ENCODE measurements at places on chromosomes 13 and 19.

DNA sequence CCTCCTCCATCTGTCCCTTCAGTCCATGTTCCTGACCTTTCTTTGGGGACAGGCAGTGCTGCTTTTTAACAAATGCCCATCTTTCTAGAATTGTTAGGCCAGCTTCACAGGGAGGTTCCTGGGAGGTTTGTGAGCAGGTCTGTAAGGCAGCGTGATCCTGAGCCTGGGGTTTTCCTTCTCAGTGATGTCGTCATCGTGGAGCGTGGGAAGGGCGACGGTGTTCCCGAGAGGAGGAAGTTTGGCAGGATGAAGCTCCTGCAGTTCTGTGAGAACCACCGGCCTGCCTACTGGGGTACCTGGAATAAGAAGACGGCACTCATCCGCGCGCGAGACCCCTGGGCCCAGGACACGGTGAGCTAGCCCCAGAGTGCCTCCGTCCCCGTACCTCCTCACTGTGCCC lies 26.8 kb downstream of the CHAF1A start:
- no peak for DNase-seq

DNA sequence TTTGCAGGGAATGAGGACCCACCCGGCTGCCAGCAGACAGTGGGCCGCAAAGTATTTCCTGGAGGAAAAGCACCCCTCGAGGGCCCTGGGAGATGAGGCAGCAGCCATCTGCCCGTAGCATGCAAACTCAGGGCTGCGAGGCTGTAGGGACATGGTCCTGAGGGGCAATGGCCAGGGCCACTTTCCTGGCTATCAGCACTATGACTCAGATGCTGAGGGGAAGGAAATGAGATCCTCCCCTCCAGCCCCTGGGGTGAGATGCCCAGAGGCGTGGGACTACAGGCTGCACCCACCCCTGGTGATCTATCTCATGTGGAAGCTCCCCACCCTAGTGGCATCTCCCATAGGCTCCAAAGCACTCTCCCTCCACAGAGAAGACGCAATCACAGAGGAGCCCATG lies 80.1 kb downstream of the SLC7A1 start:
- DNase-seq = no peak

GRCh38 chr13:31909864-31910551 lies 121.6 kb upstream of the FRY start:
- DNase-seq = peak; percentile 68

DNA sequence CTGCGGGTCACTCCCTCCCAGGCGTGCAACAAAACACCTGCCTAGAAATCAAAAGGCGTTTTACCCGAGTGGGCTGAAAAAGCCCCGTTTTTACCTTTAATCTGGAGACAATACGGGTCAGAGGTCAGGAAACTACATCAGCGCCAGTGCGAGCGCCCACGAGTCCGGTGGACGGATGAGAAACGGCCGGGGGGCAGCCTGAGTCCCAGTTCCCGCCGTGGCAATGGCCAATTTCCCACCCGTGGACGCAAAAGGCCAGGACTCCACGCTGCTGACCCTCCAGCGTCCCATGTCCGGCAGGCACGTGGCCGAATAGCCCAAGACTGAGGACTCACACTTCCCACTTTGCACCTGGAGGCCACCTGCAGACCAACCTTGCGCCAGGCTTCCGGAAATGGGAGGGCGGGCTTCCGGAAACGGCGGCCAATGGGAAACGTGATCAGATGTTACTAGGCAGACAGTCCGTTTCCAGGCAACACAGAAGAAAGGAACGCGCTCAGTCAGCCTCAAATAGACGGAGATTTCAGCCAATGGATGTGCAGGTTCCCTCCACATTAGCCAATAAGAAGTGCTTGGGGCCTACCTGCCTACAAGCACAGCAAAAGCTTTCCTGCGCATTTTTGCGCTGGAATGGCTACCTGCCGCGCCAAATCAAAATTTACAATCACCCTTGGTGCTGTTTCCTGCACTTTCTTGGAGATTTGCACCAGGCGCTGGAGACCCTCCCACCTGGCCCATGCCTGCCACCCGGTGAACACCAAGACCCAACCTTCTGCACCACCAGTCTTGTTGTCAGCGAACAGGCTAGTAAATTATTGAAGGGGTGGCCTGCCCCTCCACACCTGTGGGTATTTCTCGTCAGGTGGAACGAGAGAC lies 47.4 kb downstream of the ZFP14 start:
- DNase-seq = peak; percentile 88

- DNase-seq = no peak
Observed at GRCh38 chr13:90577726-90578125, 769.8 kb upstream of the MIR17HG start.

DNA sequence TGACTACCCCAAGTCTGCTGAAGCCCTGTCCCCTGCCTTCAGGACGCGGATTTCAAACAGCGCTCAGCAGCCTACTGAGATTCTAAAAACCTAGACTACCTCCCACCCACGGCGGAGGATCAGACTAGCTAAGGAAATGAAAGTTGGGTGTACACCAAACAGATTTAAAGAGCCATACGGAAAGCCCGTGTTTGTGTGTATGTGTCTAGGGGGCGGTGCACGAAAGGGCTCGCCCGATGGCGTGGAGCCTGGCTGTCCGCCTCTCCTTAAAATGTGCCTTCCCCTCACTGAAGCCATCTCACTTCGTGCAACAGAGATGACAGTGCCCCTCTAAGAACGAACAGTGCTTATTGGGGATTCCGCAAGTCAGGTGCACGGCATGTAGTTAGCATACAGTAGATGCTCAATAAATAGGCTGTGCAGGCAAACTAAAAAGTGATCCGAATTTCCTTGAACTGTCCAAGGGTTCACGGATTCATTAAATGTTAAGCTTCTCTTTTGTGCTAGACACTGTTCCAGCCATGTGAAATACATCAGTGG lies 639 bp downstream of the LENG1 start:
- DNase-seq = no peak

DNA sequence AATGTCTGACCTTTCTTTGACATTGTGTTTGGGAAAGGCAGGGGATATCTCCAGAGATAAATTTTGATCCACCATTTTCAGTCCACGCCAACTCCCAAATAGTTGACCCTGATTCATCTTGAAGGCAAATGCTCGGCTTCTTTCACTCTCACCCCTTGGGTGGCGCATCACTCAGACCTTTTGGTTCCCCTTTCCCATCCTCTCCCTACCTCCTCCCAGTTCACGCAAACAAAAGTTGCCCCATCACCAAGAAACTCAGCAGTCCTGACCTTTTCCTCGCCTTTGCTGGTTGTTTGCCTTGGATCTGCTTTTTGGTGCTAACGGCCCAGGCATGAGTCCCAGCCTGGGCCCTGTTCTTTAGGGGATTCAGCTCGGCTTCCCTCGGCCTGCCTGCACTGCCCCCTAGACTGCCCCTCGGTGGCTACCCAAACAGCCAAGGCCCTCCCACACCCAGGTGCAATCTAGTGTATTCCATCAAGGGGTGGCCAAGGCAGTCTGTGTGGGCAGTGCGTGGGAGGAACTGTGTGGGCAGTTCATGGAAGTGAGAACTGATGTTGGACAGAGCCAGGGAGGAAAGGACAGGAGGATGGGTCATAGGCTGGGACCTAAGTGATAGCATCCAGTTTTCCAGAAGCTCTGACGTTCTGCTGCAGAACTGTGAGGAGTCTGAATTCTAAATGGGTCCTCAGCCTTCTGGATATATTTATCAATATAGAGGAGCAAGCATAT lies 255.7 kb downstream of the DLEU7 start:
- DNase-seq = no peak

GRCh38 chr13:48066310-48066989 lies 28.5 kb downstream of the MED4 start:
- DNase-seq = no peak

GRCh38 chr19:15115080-15115479 lies 7.9 kb downstream of the SYDE1 start:
- DNase-seq = no peak

DNA sequence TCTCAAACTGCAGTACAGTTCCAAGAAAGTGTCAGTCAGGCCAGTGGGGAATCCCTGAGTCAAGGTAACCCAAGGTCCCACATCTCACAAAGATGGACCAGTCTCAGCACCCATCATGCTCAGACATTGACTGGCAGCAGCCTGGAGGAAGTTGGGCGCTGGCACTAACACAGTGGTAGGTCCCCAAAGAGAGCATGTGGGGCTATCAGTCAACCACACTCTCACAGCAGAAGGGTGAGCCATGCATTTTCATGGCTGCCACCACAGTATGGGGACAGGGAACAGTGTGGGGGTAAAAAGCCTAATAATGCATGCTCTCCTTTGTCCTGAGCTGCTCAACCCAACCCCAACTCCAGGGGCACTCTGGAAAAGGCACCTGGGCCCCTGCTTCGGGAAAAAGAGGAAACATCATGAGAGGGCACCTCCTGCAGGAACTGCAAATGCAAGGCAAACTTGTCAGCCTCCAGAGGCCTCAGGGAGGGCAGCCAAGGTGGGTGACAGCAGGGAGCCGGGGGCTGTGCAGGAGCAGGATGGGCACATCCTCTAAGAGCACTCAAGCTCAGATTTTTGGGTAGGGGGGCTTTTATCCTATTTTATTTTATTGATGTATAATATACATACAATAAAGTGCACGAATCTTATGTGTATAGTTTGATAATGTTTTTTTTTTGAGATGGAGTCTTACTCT lies 9.5 kb upstream of the PLEKHF1 start:
- DNase-seq = no peak

DNA sequence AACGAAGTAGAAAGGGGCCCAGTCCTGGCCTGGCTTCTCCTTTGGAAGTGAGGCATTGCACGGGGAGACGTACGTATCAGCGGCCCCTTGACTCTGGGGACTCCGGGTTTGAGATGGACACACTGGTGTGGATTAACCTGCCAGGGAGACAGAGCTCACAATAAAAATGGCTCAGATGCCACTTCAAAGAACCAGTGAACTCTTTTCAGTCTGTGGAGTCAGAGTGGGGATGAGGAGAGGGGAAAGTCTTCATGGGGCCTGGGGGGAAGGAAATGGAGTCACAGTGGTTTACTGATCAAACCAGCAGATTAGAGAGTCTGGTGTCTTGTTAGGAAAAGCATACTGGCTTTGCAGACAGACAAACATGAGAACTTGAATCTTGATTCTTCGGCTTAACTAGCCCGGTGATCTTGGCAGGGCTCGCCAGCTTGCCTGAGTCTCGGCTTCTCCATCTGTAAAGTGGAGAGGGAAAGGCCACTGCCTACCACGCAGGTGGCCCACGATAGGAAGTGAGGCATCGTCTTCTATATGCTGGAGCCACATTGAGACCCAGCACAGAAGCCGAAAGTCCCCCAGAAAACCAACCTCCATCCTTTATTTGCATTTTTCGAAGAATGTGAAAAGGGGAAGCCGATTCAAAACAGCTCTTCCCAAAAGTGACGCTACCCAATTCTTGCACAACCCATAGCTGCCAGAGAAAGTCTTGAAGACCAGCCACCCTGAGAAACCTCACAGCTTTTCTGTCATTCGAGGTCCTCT lies at the start of gene FFAR1:
Gene FFAR1 (plus strand): TSS at position 732 of the 759 bp plus-strand sequence. CDS start 3,650 bp downstream, outside the sequence.
- peak; percentile 57 for DNase-seq

DNA sequence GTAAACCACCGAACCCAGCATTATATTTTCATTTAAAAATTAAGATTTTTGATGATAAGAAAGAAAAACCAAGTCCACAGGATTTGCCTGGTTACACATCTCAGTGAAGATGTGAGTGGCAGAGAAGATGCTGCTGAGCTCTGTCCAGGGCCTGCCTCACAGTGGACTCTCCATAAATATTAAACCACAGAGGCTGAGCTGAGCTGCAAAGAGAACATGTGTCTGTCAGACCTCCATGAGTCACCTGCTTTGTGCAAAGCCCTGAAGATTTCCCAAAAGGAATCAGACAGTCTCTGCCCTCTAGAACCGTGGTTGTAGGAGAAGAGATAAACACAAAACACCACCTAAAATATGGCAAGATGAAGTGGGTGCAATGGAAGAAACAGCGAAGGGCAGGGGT lies 127.2 kb upstream of the TSC22D1 start:
- no peak for DNase-seq

GRCh38 chr19:15532779-15533521 lies 24.6 kb downstream of the CYP4F22 start:
- DNase-seq = peak; percentile 7

GRCh38 chr13:27470075-27470820 lies 19.9 kb upstream of the MTIF3 start:
- DNase-seq = no peak

GRCh38 chr13:101307181-101307701 lies 109.1 kb downstream of the NALCN start:
- no peak for DNase-seq

GRCh38 chr13:49652355-49653305 lies 24.3 kb downstream of the ARL11 start:
- DNase-seq = peak; percentile 23

Measured in CD4-positive, alpha-beta T cell treated with Interleukin-1 beta for 1 hour (primary cell).